Coronary artery (tissue), 2 donors: ENCODE measurements at places on chromosomes 11 and 22.

- DNase-seq, result no peak
Measured at GRCh38 chr11:47886096-47886495, 37.9 kb upstream of the NUP160 start.

DNA sequence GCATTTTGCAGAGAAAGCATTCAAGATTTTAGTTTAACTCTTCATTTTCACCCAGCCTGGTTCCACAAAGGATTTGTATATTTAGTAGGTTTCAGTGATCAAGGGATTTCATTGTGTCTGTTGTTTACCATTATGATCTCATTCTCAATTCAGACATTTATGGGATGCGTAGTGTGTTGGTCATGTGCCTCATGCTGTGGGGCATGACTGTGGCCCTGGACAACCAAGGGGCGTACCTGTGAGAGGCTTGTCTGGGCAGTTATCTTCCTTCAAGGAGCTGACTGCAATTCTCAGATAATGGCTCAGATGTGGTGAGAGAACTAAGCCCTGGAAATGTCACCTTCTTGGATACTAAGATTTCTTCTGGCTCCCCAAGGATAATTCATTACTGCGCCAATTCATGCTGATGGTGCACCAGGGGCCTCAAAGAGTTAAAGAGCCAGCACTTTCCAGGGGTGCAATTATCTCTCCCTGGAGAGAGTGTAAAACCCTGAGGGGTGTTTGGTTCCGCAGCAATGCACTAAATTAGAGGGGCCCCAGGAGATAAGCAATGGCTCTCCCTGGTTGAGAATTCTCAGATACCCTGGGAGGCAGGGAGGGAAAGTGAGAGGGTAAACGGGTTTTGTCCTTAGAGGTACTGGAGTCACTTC, 32.2 kb downstream of the SLC6A5 start:
- no peak for DNase-seq

DNA sequence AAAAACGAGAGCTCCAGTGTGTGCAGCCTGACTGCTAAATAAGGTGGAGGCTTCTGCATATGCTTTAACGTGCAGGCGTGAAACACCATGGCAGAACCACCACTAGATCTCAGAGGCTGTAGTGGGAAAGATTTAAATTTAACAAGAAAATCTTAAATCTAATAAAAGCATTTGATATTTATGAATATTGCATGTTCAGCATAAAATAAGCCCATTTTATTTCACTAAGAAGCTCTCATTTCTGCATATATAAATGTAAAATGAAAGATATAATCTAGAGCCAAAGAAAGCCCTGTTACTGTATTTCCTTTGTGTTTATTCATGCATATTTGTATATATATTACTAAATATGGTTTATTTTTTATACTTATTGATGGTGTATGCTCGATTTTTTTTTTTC, 188.3 kb downstream of the DDX10 start:
- DNase-seq, result no peak

- DNase-seq, result no peak
Measured at GRCh38 chr11:119324189-119324588, 7.3 kb upstream of the MCAM start.

DNA sequence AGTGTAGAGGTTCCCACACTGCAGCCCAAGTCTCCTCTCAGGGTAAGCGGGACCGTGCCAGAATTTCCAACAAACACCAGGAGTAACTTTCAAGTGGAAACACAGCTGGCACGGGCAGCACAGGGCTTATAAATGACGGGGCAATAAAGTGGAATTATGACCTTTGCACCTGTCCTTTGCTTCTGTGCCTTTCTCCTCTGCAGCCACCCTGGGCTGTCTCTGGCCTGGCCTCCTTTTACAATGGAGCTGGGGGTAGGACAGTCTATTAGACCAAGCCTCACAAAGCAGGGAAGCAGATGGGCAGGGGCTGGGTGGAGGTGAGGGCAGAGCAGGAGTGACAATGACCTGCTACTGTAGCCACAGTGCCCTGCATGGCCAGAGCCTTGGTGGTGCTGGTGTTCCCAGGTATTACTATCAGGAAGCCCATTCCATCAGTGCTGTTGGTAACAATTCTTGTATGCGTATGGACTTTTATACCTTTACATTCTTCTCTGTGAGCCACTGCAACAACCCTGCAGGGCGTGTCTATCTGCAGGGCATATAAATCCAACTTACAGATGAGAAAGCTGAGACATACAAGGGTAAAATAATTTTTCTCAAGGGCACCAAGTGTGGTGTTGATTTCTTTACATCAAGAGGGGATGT, 387.8 kb downstream of the CTTN start:
- no peak for DNase-seq
